CD4-positive, alpha-beta T cell treated with Interleukin-17A for 1 hour (primary cell): ENCODE measurements at places on chromosomes 5 and 9.
A peak's percentile ranks its signal among the peaks of the same experiment; 100 is the strongest.

DNA sequence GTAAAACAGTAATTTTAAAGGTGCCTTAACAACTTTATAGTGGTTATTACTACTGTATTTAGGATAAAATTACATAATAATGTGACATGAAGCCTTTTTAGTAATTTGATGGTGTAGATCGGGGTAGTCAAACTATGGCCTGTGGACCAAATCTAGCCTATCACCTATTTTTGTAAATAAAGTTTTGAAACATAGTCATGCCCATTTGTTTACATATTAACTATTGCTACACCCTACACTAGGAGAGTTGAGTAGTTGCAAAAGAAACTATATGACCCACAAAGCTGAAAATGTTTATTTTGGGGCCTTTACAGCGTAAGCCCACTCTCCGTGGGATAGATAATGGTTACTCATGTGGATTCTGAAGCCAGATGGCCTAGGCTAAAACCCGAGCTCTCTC is 6.2 kb downstream of the CEP78 start:
- DNase-seq = no peak

GRCh38 chr9:126123927-126124326 is 202.7 kb upstream of the MVB12B start:
- no peak for DNase-seq

DNA sequence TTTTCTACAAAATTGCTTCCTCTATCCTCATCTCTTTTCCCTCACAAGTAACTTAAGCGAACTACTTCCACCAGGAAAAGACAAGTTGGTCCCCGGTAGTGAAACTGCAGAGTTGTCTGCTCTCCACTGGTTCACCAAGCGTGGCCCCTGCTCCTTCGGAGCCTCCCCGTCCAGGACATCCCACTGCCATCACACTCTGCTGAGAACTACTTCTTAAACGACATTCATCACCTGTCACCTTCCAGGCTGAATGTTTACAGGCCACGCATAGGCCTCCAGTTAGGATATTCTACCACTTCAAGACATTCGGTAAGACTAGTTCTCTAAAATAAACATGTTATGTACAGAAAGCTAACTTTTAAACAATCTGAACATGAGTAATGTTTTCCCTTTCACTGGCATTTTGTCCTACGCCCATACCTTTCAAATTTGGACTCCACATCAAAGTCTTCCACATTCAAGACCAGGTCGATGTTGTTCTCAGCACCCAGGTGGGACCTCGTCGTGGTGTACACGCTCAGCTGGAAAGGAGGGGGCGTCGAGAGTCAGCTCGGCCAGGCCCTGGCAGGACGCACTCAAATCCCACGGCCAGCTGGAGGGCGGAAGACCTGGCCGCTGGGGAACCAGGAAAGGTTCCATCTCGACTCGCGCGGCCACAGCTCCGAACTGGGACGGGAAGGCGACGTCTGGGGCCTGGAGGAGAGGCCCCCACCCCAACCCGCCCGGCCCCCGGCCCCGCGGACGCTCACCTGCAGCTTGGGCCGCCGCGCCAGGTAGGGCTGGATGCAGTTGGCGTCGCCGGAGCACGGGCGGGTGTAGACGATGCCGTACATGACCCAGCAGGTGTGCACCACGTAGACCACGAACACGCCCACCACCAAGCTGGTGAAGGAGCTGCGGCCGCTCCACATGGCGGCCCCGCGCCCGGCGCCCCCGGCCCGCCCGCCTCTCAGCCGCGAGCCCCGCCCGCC is 683 bp downstream of the CLPTM1L start:
- DNase-seq = no peak

- DNase-seq = peak; percentile 84
Observed at GRCh38 chr9:19925674-19926503, 137.1 kb upstream of the SLC24A2 start.

DNA sequence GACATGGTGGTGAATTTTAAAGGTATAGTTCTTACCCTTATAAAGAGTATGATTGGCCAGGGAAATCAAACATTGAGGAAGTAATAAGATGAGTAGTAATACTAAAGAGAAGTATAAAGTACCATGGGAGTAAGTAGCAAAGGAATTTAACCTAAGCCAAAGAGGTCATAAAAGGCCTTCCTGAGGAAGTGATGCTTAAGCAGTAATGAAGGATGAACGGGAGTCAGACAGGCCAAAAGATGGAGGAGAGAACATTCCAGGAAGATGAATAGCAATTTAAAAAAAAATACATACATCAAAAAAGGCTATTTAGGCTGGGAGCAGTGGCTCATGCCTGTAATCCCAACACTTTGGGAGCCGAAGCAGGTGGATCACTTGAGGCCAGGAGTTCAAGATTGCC is 29.0 kb downstream of the KLHL3 start:
- no peak for DNase-seq

DNA sequence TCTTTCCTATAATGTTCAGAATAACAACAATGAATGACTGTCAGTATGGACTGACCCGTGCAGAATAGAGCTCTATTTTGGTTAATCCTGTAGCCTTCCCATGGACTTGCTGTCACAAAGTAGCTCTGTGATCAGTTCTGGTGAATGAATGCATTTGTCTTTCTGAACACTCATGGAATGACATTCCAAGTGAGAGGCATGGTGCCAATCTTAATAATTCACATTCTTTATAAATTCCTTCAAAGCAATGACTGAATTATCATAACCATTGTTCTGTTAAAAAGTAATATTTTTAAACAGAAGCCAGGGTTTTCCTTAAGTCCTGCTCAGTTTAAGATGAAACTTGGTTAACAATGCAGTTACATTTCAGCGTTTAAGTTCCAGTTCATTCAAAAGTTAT is 360.5 kb downstream of the ICE1 start:
- no peak for DNase-seq

DNA sequence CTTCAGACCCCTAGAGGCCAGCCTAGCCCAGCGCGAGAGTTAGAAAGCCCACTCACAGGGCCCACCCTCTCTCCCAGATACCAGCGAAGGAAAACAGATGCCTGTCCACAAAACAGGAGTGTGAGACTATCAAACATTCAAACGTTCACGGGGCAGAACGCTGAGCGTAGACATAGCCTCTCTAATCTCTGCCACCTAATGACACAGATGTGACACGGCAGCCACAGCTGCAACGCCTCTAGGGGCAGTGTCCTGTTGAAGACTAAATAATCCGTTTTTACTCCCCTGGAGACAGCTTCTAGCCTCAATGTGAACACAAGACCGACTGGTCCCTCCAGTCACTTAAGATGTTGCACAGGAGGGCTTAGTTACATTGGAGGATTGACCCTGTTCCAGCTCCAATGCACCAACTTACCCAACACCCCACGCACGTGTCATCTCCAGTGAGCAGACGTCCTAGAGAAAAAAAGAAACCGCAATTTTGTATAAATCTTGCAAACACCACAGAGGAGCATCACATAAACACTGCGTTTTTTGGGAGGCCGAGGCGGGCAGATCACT is 14.3 kb downstream of the DIPK1B start:
- DNase-seq = peak; percentile 66

DNA sequence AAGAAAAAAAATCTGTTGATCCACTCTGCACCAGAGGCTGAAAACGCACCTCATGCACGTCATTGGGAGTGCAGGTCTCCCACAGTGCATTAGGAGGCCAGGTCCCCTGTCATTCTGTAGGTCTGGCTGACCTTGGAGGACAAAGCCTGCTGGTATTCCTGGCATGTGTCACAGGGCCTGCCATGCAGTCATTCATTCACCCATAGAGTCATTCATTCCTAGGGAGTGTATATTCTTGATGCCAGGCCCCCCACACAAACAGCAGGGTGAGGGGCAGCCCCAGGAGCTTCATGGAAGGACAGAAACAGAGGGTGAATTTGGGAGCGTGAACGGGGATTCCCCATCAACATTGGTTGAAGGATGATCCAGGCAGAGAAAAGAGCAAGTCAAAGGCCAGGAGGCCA is 2.2 kb downstream of the GBGT1 start:
- no peak for DNase-seq

GRCh38 chr5:124349931-124350330 is 396.5 kb downstream of the ZNF608 start:
- DNase-seq = no peak

GRCh38 chr5:173464813-173465212 is 136.6 kb upstream of the STC2 start:
- no peak for DNase-seq

- DNase-seq = no peak
Observed at GRCh38 chr9:72188232-72188631, 39.0 kb downstream of the GDA start.

DNA sequence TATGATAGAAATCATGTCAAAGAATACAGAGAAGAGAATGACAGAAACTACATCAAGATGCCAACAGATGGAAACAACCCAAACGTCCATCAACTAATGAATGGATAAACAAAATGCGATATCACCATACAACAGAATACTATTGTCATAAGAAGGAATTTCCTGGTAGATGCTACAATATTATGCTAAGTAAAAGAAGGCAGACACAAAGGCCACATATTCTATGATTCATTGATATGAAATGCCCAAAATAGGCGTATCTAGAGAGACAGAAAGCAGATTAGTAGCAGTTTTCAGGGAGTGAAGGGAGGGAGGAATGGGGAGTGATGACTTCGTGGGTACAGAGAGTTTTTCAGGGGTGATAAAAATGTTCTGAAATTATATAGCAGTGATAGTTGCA is 58.3 kb upstream of the AKNA start:
- no peak for DNase-seq
